ENCODE measurements at places on chromosomes 5 and 9.

- no peak for DNase-seq
Observed at GRCh38 chr5:39116344-39117170, 42.4 kb upstream of the RICTOR start.

- DNase-seq = no peak
Observed at GRCh38 chr5:40442346-40442745, 237.4 kb upstream of the PTGER4 start.

- no peak for DNase-seq
Observed at GRCh38 chr9:34994260-34994899, 4.8 kb downstream of the DNAJB5 start.

GRCh38 chr9:96040591-96041461 is 165.3 kb downstream of the ERCC6L2 start:
- DNase-seq = no peak

DNA sequence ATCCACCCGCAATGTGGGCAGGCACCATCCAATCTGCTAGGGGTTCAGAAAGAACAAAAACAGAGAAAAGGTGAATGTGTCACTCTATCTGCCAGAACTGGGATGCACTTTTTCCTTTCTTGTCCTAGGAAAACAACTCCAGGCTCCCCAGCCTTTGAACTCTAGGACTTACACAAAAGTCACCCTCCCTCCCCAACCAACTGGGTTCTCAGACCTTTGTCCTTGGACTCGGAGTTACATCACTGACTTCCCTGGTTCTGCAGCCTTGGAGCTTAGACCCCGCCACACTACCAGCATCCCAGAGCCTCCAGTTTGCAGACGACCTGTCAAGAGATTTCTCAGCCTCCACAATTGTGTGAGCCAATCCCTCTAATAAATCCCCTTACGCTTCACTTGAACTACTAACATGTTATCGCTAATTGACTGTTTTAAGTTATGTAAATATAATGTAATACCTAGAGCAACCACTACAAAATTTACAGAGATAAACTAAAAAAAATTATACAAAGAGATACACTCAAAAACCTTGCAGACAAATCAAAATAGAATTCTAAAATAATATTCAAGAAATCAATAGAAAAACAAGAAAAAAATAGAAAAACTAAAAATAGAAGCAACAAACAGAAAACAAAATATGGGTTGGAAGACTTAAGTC is 5.3 kb upstream of the UBLCP1 start:
- no peak for DNase-seq

DNA sequence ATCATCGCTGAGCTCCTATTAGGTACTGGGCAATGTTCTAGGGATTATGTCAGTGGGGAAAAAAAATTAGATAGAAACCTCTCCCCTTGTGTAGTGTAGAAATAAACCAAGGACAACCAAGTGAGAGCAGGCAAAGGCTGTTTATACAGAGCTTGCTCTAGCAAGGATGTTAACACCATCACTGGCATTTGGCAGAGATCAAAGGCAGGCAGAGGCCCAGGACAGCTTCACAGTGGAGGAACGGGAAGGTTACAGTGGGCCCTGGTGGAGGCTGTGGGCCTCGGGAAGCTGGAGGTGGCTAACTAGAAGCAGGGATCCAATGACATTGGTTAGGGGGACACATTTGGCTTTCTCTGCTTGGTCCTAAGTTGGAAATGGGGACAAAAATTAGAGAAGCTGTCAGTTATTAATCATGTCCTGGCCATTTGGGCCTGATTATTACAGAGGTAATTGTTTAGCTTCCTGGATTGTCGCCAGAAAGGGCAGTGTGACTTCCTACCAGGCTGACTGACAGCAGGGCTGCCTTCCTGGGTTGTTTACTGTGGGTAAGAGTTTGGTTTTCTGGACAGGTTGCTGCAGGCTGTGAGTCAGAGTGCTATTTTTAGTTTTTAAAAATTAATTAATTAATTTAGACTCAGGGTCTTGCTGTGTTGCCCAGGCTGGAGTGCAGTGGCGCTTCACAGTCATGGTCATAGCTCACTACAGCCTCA is 259.3 kb downstream of the ROR2 start:
- peak; percentile 35 for DNase-seq

- DNase-seq = no peak
Observed at GRCh38 chr9:121838746-121839669, 187.6 kb downstream of the DAB2IP start.

DNA sequence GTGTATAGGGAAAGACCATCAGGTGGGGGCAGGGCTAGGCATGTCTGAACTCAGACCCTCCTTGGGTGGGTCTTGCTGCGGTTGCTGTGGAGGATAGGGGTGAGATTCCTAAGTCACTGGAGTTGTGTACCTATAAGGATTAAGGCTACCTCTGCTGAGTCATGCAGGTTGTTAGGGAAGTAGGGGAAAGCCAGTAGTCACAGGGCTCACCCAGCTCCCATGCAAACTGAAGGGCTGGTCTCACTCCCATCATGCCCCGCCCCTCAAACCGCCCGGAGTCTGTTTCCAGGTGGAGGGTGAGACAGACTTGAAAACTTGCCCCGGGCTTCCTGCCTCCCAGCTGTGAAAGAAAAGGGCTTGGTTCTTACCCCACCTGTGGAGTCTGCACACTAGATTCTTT is 161.8 kb downstream of the CAVIN4 start:
- DNase-seq = no peak

DNA sequence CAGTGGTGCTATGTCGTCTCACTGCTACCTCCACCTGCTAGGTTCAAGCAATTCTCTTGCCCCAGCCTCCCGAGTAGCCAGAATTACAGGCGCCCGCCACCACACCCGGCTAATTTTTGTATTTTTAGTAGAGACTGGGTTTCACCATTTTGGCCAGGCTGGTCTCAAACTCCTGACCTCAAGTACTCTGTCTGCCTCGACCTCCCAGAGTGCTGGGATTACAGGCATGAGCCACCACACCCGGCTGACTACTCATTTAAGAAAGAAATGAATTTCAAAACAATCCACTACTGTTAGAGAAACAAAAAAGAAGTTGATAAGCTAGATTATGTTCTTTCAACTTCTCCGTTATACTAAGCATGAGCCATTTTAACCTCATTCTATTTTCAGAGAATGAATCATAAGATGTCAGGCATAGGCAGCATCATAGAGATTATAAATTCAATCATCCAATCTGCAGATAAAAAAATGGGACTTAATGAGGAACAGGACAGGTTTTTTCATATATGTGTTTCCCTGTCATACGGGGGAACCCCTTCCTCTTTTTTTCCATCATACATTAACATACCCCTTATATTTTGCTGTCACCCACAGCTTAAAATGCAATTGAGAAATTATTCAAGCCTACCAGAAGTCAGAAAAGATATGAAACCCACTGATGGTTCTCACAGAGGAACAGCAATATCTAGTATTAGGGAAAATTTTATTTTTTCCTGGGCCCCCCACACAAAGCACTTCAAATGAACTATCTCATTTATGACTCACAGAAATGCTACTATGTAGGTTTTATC is 26.5 kb upstream of the ADRB2 start:
- no peak for DNase-seq

DNA sequence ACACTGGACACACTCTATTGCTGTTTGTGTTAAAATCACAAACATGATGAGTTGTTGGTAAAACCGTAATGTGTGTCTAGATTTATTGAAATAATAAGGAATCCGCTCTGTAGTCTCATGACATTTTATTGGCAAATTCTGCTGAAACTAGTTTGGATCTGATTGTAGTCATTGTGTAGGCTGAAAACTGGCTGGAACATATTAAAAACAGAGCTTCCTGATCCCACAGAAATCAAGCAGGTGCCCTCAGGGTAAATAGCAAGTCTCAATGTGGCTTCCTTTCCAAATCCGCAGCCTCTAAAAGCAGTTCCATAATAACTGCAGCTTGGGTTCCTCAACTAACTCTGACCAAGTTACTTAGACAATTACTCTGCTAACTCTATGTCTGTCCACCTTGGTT is 427.5 kb upstream of the KIF2A start:
- no peak for DNase-seq

- DNase-seq = no peak
Observed at GRCh38 chr9:136691316-136692184, 4.3 kb upstream of the AGPAT2 start.

DNA sequence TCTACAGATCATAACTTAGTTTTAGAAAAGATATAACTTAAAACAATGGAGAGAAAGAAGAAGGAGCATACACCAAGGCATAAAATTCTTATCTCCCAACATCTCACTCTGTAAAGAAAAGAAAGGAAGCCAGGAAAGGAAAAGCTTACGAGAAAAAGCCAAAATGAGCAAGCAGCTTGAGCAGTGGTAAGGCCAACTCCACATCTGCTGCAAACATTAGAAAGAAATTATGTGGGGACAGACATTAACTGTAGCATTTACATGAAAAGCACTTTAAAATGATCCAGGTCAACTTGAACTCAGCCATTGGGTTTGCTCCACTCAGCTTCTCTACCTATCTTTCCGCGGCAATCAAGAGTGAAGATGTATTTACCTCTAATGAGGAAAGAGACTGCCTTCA is 176.9 kb downstream of the BNC2 start:
- DNase-seq = no peak

- DNase-seq = no peak
Observed at GRCh38 chr5:61348447-61348846, 16.4 kb downstream of the ZSWIM6 start.

- DNase-seq = no peak
Observed at GRCh38 chr9:4654084-4654483, 8.0 kb upstream of the PLPP6 start.

GRCh38 chr9:102035929-102036328 is 297.5 kb upstream of the GRIN3A start:
- no peak for DNase-seq

DNA sequence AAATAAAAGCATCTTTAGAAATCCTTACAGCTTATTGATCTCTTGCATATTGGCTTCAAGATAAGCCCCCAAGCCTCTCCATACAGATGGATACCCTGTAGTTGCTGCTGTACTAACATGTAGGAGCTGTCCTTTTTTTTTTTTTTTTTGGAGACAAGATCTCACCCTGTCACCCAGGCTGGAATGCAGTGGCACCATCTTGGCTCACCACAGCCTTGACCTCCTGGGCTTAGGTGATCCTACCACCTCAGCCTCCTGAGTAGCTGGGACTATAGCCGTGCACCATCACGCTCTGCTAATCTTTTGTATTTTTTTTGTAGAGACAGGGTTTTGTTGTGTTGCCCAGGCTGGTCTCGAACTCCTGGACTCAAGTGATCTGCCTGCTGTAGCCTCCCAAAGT is 35.4 kb downstream of the SNX30 start:
- no peak for DNase-seq

DNA sequence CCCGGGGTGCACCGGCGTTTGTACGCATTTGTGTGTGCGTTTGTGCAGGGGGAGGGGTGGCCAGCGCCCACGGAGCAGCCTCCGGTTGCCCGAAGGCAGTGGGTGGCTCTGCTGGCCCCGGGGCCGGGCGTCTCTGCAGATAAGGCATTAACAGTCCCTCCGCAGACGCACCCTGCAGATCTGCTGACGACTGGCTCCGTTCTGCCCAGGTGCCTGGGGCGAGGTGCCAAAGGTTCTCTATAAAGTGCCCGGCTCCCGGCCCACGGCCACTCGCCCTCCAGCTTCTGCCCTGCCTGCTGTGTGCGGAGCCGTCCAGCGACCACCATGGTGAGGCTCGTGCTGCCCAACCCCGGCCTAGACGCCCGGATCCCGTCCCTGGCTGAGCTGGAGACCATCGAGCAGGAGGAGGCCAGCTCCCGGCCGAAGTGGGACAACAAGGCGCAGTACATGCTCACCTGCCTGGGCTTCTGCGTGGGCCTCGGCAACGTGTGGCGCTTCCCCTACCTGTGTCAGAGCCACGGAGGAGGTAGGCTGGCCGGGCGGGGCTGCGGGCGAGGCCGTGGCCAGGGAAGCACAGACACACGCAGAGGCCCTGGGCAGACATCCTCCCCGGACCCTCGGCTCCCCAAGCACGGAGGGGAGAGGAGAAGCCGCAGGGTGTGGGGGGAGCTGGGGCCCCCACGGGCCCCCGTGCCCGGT is at the start of gene SLC6A19:
TSS of gene SLC6A19 (plus strand) at position 269 of the 699 bp plus-strand sequence. CDS start at position 325, 56 bp downstream.
- DNase-seq = no peak

- DNase-seq = no peak
Observed at GRCh38 chr5:158619083-158619788, 480.5 kb downstream of the EBF1 start.

GRCh38 chr9:138072897-138073296 is 195.3 kb downstream of the CACNA1B start:
- DNase-seq = no peak
